GM12891 (cell line): ENCODE measurements at places on chromosomes 5 and 9.
A peak's percentile ranks its signal among the peaks of the same experiment; 100 is the strongest.

DNA sequence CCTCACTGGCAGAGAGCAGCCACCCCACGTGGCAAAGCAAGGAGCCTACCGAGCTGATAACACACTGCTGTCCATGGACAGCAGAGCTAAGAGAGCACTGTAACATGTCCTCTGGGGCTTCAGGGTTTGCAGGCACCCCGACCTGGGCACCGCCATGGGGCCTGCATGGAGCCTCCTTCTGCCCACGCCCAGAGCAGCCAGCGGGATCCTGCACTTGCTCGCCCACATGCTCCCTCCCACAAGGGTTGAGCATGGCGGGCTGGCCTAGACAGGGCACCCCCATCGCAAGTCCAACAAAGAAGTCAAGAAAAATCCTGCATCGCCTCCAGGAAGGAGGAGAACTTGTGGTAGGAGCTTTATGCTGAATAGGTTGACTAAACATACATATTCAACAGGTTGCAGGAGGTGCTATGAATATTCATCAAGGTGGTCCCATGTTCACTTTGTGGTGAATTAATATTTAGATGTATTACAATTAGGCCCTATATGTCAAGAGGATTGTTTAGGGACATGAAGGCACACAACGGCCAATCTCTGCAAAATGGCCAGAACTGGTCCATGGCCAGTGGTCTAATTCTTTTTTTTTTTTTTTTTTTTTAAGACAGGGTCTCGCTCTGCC is 3.8 kb upstream of the MIGA2 start:
- DNase-seq = no peak

GRCh38 chr5:180849827-180850226 is 11.2 kb downstream of the ZFP62 start:
- DNase-seq = no peak

- DNase-seq = no peak
These were observed 2.3 kb upstream of the ZNF782 start for GRCh38 chr9:96856363-96857286.

DNA sequence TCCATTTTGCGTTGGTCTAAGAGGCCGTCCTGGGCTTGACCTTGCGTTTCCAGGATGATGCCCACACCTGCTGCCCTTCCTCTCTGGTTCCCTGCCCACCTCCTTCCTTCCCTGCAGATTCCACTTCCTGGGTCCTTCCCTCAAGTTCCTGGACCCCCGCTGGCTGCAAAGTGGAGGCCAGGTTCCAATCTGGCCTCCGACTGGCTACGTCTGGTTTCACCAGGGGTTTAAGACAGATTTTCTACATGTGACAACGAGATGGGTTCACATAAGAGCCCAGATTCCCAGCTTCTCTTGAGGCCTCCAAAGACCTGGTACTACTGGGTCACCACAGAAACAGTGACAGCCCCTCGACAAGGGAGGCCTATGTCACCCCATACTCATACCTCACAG is 2.1 kb downstream of the MGAT4B start:
- no peak for DNase-seq

GRCh38 chr9:94672811-94673487 is 33.6 kb upstream of the FBP1 start:
- DNase-seq = no peak

- no peak for DNase-seq
These were observed 24.1 kb downstream of the BNC2 start for GRCh38 chr9:16846367-16846766.

GRCh38 chr9:34114436-34114835 is 12.1 kb downstream of the DCAF12 start:
- no peak for DNase-seq

- no peak for DNase-seq
These were observed 324.8 kb downstream of the PRELID2 start for GRCh38 chr5:145510324-145510723.

GRCh38 chr5:117220730-117221129 is 646.1 kb upstream of the SEMA6A start:
- no peak for DNase-seq

DNA sequence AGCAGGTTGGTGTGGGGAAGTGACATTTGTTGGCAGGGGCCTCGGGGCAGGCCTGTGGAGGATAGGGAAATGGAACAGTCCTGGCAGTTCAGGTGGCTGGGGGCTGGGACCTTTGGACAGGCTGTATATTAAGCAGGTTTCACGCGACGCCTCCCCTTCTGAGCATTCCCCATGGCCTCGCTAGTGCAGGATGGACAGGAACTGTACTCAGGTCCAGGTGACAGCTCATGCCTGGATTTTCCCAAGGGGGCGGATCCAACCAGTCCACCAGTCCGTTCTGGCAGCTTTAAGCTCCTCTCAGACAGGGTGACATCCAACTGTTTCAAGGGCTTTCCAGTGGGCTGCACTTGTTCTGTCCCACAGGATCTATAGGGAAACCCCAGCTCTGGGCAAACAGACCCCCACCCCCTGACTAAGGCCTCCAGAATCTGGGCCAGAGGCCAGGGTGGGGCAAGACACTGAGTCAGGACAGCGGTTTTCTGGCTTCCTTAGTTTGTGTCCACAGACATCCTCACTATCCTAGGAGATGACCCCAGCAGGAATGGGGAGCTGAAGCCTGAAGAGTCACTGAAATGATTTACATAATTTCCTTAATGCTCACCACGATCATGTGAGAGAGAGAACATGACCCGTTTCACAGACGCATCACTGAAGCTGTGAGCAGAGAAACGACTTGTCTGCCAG is 20.9 kb downstream of the CSF2 start:
- no peak for DNase-seq

DNA sequence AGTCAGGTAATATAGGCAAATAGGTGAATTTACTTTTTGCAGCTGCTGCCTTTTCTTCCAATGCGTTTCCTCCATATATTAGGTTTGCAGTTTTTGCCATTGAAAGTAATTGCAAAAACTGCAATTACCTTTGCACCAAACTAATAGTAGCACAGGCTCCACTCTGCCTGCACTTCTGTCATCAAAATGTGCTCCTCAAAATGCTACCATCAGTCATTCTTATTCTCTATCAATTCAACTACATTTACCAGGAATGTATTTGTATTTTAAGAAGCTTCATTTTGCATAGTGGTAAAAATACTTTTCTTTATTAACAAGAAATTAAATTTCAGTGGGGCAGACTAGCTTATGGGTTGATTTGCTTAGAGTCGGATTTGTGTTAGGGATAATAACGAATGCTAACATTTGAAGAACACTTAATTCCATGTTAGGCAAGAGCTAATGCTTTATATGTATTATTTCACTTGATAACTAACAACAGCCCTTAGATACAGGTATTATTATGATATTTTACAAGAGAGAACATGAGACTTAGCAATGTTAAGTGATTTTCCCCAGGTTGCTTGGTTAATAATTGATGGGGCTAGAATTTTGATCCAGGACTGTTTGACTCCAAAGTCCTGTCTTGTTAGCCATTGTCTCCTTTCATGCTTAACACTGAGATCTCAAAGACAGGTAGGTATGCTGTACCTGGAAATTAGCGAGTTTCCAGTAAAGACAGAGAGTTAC is 300.4 kb downstream of the MAN2A1 start:
- no peak for DNase-seq

DNA sequence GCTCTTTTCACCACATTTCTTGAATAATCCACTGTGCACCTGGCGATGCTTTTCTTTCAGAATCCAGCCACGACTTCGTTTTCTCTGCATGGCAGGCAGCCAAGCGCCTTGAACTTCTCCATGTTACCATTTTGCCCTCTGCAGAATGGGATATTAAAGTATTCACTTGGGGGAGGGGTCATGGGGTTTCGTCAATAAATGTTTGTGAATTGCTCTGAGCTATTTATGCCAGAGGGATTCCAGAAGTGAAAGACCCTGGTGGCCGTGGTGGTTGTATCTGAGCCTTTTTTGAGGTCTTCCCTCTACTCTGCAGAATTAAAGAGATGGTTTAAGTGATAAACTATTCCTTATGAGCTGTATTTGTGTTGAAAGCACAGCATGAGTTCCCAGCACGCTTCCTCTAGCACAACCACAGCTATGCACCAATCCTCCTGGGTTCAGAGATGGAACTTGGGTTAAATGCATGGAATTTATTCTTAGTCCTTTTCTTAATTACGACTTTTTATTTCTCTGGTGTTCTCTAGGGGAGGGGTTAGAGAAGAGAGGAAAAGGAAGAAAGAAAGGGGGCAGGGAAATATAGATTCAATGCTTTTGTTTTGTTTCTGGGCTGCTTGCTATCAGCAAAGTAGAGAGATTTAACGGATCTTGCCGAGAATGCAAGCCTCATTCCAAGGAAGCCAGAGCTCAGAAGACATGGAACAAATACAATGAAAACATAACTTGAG is 478.2 kb upstream of the TNC start:
- DNase-seq = no peak

GRCh38 chr9:38337181-38337580 is 55.3 kb upstream of the ALDH1B1 start:
- DNase-seq = no peak

DNA sequence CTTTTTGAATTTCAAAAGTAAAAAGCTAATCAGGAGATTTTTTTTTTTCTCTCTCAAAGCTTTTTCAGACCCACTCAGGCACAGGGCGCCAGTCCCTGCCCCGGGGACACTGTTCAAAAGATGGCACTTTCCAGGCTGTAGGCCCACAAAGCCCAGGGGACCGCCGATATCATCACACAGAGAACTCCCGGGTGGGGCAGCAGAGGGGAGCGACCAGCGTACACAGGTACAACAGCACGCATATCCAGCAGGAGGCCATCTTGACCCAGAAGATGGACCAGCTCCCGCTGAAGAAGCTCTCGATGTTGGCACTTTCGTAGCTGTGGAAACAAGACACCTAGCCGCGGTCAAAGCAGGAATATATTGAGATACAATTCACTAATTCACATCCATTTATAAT is 108.3 kb downstream of the THBS4 start:
- no peak for DNase-seq

GRCh38 chr5:180389252-180390101 is 36.3 kb upstream of the GFPT2 start:
- no peak for DNase-seq

- DNase-seq = no peak
These were observed 181.4 kb downstream of the NTRK2 start for GRCh38 chr9:84850830-84851392.

DNA sequence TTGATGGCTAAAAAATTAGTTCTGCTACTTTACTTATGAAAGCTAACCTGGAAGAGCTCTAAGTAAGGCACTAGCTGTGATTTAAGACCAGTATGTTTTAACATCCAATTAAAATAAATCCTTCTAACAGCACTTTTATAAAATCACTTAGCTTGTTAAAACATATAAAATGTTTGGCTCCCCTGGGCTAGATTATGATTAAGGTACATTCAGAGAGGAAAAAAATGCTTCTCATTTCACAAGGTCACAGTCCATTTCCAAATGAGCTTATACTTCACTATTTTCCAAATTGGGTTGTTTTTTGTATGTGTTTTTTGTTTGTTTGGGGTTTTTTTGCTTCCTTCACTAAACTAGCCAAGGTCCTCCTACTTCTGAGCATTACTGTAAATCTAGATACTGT is 875.0 kb upstream of the DMAC1 start:
- DNase-seq = no peak

GRCh38 chr5:35263266-35263877 is 33.1 kb upstream of the PRLR start:
- DNase-seq = no peak

DNA sequence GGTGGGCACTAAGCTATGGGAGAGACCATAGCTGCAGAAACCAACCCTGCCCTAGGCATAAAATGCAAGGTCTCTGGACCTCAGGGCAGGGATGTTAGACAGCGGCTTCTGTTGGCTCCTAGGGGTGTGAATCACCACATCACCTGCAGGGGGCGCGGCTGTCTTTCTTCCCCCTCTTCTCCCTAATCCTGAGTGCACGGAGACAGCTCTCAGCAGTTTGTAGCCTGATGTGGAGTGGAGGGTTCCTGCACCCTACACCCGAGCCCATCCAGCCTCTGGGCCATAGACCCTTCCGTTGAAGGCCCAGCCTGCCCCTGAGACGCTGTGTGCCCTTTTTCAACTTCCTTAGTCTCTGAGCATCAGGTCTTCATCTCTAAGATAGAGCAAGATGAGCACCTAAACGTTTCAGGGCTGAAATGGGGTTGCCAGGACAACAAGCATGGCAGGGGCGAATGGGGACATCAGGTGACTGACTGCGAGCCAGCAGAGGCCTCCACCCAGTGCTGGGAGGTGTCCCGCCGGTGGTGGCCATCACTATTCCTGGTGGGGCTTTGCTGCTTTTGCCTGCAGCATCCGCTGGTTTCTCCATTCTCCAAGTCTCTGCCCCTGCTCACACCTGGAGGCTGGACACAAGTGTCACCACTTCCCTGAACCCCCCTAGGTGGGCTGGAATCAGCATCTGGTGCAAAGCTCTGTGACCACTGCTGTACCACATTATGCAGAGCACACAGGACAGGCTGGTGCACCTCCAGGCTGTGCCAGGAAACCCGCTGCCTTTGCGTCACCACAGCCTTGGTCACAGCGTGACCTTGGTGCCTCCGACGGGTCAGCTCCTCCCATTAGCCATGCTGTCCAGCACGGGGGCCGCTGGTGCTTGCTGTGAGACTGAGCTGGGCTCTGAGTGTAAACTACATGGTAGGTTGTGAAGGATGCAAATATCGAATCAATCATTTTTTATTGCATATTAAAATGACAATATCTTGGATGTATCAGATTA is 2.5 kb upstream of the SEC16A start:
- peak; percentile 71 for DNase-seq

- DNase-seq = no peak
These were observed 178.4 kb downstream of the TTLL11 start for GRCh38 chr9:121914604-121915303.

GRCh38 chr5:179255527-179256327 is 89.5 kb downstream of the ADAMTS2 start:
- DNase-seq = no peak

GRCh38 chr5:135750506-135750905 is 84.0 kb upstream of the SLC25A48 start:
- no peak for DNase-seq

DNA sequence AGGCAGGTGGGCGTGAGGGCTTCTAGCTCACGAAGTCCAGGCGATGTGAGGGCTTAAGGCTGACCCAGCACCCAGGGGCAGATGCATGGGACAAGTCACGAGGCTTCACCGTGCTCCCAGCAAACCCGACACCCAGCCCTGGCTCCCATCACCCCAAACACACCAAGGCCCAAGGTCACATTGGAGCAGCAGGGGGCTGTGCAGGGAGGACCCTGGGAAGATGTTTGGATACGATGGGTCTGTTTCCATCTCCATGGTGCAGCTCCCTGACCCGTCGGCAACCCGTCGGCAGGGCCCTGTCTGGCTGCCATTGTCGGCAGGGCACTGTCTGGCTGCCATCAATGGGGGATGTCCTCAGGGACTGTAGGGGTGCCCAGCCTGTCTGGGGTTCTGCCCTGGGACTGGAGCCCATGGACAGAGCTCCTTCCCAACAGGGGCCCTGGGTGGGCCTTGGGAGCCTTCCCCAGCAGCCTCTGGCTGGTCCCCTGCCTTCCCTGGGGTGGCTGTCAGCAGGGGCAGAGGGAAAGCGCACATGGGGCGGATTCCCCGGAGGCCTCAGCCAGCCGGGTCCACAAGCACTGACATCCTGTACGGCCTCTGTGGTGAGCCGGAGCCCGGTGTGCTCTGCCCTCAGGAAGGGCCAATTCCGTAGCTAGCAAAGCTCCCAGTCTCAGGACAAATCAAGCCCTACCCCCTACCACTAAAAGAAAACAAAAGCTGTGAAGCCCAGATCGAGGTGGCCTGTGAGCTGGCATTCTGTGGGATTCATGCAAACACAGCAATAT is 47.1 kb downstream of the NACC2 start:
- DNase-seq = peak; percentile 12

GRCh38 chr9:83449166-83449565 is 89.0 kb downstream of the FRMD3 start:
- no peak for DNase-seq

GRCh38 chr5:169850409-169850808 is 129.9 kb downstream of the INSYN2B start:
- no peak for DNase-seq

GRCh38 chr5:125829349-125829748 is 593.9 kb upstream of the GRAMD2B start:
- DNase-seq = no peak
